Psoas muscle (tissue), 8 donors: ENCODE measurements at places on chromosomes 7 and 10. TPM values are rescaled to one million over a fixed set of nuclear protein-coding genes. Genes with fewer than 3 reads are reported as not detected.

- no peak for DNase-seq
These were observed 101.6 kb upstream of the FAM13C start for GRCh38 chr10:59463909-59464308.

- DNase-seq: no peak
These were observed 146.2 kb downstream of the SPAG6 start for GRCh38 chr10:22491480-22491879.

DNA sequence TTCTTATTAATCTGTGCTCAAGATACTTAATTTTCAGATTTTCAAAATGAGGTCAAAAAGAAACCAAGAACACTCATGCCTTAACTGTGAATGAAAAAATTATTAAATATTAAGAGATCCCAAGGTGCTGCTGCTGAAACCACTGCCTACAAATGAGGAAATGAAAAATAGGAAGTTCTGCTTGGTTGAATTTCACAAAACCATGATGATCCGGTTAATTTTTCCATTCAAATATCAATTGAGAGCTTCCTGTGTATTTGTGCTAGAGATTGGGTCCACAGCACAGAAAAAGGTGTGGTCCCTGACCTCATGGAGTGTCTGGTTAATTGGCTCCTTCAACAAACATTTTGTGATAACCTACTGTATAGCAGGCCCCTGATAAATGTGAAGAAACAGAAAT, 132.7 kb upstream of the YAE1 start:
- DNase-seq: no peak

AKR1D1 gene
- total RNA-seq: not detected

- no peak for DNase-seq
These were observed 249.3 kb upstream of the KCND2 start for GRCh38 chr7:120023494-120024167.

TMEM236 gene
- total RNA-seq: 0.20 TPM

LRRC4 gene
- total RNA-seq: 2.7 TPM

GRCh38 chr7:129959471-129960203, 6.9 kb upstream of the UBE2H start:
- DNase-seq: no peak

ASB10 gene
- 29.6 TPM for total RNA-seq
